ENCODE measurements at places on chromosomes 1 and 21. TPM values are rescaled to one million over a fixed set of nuclear protein-coding genes. Genes with fewer than 3 reads are reported as not detected.

SHE gene
- total RNA-seq, result 5.5 TPM

HENMT1 gene
- 2.3 TPM for total RNA-seq

SLAMF9 gene
- not detected for total RNA-seq

ANKRD65 gene
- 7.2 TPM for total RNA-seq

EXO1 gene
- 1.6 TPM for total RNA-seq
